ENCODE measurements at places on chromosomes 5 and 9.

GRCh38 chr5:111528056-111528455, 15.7 kb upstream of the STARD4 start:
- DNase-seq, result no peak

- DNase-seq, result no peak
These were observed 389.5 kb downstream of the ACTL7B start for GRCh38 chr9:108466304-108466703.

- DNase-seq, result no peak
These were observed 92.0 kb upstream of the PCSK5 start for GRCh38 chr9:75798505-75798904.

- no peak for DNase-seq
These were observed 41.5 kb upstream of the STXBP1 start for GRCh38 chr9:127570533-127571111.

Data from nucleus accumbens (tissue), 56 donors.